ENCODE measurements at places on chromosomes 13 and 19.
A peak's percentile ranks its signal among the peaks of the same experiment; 100 is the strongest.

- DNase-seq: peak; percentile 65
Measured at GRCh38 chr19:10701955-10702525, 801 bp downstream of the QTRT1 start.

- no peak for DNase-seq
Measured at GRCh38 chr19:14237014-14237941, 31.3 kb upstream of the ADGRL1 start.

GRCh38 chr13:30736461-30737320, 1.3 kb downstream of the ALOX5AP start:
- DNase-seq: no peak

- DNase-seq: no peak
Measured at GRCh38 chr13:20553311-20553710, 13.6 kb upstream of the IFT88 start.

- DNase-seq: no peak
Measured at GRCh38 chr13:59679254-59679653, 484.5 kb downstream of the DIAPH3 start.

DNA sequence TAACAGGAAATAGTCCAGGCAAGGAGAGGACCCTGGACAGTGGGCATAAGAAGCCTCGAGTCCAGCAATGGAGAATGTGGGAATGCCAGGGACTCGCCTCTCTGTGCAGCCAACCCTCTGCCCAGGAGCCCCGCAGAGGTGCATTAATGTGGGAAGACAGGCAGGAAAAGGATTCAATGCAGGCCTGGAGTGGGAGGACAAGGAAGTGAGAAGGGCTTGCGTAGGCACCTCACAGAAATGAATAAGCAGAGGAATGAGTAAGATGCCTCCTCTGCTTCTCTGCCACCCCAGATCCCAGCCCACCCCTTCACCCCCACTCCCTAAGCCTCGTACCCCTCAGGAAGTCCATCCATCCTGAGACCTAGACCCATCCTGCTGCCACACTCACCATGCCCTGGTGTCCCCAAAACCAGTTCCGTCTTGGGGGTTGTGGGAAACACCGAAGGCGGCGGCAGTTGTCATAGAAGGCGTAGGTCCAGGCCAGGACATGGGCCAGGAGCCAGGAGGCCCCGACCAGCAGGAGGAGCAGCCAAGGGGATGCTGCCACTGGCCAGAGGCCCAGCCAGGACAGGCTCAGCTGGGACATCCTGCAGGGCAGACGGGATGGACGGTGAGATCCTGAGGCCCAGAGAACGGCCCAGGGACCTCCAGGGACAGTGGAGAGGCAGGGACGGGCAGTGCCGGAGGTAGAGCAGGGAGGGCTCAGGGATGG, 692 bp downstream of the CYP4F2 start:
- DNase-seq: no peak

DNA sequence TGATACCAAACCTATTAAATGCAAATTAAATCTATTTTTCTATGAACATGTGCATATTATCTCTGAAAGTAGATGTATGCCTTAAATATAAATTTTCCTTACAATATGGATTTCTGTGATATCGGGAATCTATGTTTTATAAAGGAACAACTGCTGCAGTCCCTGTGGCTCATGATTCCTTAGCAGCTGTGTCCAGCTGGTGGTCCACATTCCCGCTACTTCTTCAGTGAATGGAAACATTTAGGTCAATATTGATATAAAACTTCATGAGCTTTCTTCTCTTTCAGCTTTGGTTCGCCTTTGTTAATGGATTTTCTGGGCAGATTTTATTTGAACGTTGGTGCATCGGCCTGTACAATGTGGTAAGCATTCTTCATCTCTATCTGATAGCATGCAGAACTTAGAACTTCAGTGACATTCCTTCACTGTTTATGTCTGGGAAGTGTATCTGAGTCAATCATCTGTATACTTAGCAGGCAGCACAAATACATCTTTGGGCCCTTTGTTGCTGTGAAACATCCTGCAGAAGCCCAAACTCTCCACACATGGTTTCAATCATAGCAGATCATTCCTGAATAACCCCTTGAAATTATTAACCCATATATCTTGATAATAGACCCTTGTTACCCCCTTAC, 223.9 kb downstream of the SHISA2 start:
- no peak for DNase-seq

- DNase-seq: no peak
Measured at GRCh38 chr19:9917321-9917720, 19.0 kb downstream of the OLFM2 start.

- DNase-seq: no peak
Measured at GRCh38 chr19:7478173-7478842, 10.5 kb downstream of the PEX11G start.

- DNase-seq: no peak
Measured at GRCh38 chr13:27788271-27788670, 4.0 kb upstream of the GSX1 start.

DNA sequence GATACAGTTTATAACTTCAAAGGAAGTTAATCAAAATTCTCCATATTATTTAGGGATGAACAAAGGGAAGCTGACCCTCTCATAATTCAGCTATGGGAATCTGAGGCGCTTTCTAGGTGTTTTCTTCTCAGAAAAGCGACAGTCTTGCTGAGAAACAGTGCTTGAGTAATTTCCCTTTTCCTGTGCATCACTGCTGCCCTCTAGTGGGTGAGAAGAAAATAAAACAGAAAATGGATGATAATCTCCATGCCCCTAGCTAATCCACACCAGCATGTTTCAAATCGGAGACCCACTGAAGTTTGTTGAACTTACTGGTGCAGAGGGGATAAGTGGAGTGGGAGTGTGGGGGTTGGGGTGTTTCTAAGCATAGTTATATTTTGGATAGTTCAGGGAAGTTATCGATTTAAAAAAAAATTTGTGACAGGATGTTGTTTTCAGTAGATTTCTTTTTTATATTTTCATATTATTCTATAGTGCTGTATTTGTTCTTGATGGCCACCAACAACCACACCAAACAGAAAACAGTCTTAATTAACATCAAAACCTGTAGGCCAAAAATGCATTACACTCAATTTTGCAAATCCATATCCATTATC, 21.4 kb downstream of the LCP1 start:
- DNase-seq: peak; percentile 76

DNA sequence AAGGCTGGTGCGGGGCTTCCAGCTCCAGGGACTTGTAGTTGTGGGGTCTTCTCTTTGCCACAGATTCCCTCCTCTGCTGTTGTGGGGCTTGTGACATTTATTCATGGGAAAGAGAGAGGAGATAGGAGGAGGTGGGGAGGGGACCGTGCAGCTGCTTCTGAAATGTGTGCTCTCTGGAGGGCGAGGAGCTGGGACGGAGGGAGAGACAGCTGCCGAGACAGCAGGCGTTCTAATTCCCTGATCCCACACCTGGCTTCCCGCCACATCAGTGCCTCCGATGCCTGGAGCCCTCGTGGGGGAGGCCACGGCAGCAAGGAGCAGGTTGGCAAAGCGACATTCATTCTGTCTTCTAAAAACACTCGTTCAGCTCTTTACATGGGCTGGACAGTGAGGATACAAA, 164.4 kb downstream of the USP12 start:
- DNase-seq: no peak

DNA sequence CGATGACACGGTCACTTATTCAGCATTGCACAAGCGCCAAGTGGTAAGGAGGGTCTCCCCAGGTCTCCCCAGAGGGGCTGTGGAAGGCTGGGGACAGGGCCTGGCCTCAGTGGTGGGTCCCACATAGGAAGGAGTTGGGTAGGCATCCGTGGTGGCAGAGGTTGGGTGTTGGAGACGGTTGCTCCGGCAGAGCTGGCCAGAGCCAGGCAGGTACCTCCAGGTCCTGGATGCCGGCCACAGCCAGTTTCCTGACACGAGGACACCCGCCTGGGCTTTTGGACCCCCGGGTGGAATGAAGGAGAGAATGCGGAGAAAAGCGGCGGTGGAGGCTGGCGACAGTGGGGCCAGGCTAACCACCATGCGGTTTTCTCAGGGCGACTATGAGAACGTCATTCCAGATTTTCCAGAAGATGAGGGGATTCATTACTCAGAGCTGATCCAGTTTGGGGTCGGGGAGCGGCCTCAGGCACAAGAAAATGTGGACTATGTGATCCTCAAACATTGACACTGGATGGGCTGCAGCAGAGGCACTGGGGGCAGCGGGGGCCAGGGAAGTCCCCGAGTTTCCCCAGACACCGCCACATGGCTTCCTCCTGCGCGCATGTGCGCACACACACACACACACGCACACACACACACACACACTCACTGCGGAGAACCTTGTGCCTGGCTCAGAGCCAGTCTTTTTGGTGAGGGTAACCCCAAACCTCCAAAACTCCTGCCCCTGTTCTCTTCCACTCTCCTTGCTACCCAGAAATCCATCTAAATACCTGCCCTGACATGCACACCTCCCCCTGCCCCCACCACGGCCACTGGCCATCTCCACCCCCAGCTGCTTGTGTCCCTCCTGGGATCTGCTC, 1.3 kb upstream of the FFAR1 start:
- DNase-seq: peak; percentile 74

DNA sequence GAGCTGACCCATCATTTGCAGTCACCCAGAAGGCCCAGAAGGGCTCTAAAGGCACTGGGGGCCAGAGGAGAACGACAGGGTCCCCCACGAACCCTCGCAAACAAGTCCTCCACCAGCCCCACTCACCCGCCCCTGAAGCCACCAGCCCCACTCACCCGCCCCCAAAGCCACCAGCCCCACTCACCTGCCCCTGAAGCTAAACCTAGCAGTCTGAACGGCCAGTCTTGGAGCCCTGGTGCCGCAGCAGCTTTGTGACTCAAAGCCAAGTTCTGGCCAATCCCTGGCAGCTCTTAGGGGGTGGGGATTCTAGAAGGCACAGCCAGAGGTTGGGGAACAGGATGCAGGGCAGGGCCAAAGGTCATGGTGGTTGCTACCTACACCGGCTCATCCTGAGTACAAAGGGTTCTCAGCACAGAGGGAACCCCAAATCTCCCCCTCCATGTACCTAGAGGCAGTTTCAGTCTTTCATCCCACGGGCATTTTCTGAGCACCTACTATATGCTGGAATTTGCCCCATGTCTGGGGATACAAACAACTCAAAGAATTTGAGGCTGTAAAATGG, at the start of gene IQCN:
Gene IQCN (minus strand): TSS at position 234 of the 562 bp plus-strand sequence. CDS start 4,974 bp downstream, outside the sequence.
- DNase-seq: no peak

GRCh38 chr19:13463296-13463695, 43.0 kb downstream of the CACNA1A start:
- no peak for DNase-seq

GRCh38 chr19:17235300-17235970, 9.4 kb downstream of the OCEL1 start:
- peak; percentile 89 for DNase-seq

DNA sequence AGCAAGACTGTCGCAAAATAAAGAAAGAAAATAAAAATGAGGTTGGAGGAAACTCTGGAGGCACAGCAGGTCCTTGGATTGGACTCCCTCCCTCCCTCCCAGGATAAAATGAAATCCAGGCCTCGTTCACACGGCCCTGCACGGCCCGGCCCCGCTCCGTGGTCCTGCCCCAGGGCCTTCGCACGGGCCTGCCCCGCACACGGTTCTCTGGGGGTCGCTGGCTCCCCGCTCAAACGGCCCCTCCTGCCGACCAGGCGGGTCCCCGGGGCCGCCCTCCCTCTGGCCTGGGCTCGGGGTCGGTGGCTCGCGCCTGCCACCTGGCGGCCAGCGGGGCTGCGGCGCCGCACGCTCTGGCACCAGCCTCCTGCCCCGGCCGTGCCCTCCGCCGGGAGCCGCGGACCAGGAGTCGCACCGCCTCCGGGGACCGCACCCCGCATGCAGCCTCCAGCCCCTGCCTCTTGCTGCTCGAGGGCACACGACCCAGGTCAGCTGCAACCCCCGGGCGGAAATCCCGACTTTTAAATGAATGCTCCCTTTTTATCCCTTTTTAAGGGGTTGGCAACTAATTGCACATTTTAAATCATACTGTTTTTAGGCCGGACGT, 1.5 kb upstream of the WDR18 start:
- peak; percentile 97 for DNase-seq

DNA sequence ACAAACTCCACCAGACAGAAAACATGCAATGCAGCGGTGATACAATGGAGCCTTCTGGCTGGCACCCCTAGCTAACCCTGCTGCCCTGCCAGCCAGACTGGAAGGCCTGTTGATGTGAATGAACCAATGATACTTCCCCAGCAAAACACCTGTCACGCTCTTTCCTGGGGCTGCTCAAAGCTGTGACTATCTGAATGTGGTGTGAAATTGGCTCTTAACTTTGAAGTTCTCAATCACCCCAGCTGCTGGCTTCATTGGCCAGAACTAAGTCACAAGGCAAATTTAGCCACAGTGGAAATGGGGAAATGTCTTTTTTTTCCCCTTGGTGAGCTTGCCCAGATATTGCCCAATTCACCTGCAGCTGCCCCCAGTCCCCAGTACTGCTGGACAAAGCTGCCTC, 147.3 kb downstream of the SLC7A1 start:
- DNase-seq: no peak

GRCh38 chr13:48233046-48233888, at the start of gene ITM2B:
Gene ITM2B (plus strand): TSS chr13:48233206. CDS start chr13:48233361, 155 bp downstream.
- DNase-seq: peak; percentile 81

GRCh38 chr19:42367929-42368328, 22.2 kb downstream of the CNFN start:
- DNase-seq: no peak

DNA sequence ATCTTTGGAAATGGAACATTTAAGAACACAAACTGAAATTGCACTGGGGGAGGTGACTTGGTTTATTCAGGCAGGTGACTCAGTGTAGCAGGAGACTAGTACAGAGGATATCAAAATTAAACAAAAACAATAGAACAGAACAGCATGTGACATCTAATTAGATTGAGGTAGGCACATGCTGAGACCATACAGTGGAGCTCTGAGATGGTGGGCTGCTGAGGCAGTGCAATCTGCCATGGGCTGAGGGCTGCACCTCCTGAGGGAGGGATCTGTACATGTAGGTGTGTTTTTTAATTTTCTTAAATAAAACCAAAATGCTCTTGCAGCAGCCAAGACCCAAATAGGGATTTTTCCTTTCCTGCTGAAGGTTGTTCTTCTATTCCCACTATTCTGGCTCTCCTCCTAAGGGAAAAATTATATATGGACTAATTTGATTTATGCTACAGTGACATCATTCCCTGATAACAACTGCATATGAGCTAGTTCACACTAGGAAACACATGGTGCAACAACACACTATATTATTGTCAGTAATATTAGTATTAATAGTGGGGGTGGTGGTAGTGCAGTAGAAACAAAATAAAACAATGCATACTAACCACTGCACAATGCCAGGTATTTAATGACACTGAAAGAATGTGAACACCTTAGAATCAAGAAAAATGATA, 48.0 kb downstream of the LNX2 start:
- no peak for DNase-seq

DNA sequence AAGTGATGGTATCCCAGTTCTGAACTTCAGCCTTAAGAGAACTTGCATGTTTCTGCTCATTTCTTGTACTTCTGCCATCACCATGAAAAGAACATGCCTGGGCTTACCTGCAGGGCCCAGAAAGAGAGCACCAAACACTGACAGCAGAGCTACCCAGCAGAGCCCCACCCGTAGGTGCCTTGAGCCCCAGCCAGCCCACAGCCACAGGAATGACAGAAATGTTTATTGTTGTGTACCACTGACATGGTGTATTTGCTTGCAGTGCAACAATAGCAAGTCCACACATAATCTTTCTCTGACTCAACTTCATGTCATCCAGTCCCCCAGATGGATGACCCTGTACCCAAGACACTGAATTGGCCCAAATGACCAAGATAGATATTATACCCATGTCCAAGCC, 195.2 kb downstream of the TSHZ3 start:
- no peak for DNase-seq
